ENCODE measurements at places on chromosomes 2 and 18.

GRCh38 chr2:58156780-58157179, 84.3 kb downstream of the FANCL start:
- DNase-seq: peak; percentile 83

GRCh38 chr2:137947032-137947727, 17.1 kb upstream of the HNMT start:
- DNase-seq: no peak

DNA sequence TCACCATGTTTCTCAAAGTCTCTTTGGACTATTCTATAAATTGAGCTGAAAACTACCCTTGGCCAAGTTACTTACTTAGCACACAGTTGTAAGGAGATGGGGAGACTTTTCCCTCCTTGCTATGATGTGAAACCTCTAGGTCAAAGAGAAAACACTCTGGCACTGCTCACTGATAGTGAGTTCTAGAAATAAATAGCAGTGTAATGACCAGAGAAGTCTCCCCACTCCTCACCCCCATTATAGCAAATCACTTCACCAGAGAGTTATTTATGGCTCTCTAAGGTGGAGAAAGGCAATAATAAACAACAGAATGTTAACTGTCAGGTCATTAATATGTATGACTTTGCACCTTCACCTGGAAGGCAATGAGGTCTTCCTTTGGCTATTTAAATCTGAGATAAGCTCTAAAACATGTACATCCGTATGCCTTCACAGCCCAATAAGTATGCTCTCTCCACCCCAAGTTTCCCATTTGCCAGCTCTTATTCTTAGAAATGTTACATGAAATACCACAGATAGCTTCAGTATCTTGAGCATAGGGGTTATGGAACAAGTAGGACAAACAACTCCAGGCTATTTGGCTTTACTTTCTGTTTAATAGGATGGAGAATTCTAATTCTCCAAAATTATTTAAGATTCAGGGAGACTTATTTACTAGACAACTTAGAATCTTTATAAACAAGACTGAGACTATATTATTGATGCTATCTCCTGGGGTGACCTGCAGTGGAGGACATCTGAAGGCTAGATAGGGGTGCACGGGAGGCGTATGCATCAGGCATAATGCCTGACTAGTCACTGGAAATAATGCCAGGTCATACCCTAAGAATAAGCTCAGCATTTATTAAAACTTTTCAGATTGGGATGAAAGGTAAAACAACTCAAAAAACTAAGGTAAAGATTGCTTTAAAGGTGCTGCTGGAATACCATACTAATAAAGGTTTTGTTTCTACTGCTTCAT, 65.3 kb upstream of the DTNB start:
- DNase-seq: no peak

DNA sequence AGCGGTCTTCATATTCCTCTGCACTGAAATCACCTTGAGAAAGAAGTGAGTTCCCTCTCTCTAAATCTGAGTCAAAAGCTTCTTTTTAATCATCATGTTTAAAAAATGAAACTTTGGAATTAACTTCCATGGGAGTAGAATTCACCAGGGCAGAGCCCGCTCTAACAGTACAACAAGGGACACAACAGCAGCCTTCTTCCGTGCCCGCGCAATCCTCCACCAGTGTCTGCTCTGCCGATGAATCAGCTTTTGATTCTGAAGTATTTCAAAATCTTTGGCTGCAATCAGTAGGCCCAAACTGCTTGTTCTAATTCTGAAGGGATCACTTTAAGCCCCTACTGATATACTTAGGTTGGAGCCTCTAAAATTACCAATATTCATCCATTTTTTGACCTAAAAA, 76.9 kb downstream of the USP40 start:
- peak; percentile 30 for DNase-seq

GRCh38 chr18:27948986-27949385, 227.9 kb downstream of the CDH2 start:
- peak; percentile 39 for DNase-seq

- no peak for DNase-seq
These were observed 108.2 kb downstream of the HAUS1 start for GRCh38 chr18:46212398-46212797.

DNA sequence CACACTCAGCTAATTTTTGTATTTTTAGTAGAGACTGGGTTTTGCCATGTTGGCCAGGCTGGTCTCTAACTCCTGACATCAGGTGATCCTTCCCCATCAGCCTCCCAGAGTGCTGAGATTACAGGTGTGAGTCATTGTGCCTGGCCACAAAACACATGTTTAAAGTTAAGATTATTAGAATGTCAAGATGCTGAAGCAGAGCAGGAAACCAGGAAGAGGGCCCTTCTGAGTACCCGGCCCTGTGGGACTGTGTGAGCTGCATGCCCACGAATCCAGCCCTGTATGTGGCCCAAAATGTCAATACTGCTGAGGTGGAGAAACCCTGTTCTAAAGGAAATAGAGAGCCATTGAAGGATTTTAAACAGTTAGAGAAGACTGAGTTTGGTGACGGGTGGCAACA, 31.0 kb upstream of the REV1 start:
- DNase-seq: no peak

GRCh38 chr2:66895206-66895605, 460.3 kb downstream of the MEIS1 start:
- no peak for DNase-seq

DNA sequence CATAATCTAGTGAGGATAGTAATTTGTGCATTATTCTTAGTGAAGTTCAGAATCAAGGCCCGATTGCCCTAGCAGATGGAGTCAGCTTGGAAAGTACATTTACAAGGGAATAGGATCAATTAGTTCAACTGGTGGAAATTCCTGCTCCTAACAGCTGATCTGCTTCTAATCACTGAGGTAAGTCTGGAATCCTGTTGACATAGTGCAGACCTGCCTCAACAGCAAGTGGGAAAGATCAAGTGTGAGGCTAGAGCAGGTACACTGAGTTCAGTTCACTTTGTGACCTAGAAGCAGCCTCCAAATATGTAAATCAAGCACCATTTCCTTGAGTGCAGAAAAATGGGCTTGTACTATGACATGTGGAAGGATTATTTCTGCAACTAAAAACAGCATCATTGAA, 111.2 kb upstream of the NOSTRIN start:
- no peak for DNase-seq

DNA sequence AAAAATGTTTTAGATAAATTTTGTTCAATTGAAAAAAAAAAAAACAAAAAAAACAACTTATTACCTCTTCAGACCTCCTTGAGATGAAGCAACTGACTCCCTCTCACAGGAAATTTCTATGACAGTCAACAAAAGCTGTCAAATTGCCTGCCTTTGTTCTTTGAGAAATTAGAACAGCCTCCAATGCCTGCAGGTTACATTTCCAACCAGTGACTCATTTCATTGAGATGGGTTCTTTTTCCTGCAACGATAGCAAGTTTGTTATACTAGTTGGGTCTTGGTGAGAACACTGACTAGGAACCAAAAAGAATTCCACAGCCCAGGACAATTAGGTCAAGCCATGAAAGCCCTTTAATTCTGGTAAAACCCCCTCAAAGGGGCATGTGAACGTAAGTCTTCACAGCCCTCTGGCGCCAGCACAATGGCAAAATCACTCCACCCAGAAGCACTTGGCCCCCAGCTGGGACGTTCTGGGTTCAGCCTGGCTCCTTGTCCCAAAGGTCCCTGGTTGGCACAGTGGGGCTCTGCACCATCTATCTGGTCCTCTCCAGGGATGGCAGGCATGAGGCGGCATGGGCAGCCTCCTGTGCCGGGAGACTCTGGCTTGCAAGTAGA, 87.0 kb downstream of the SPP2 start:
- peak; percentile 85 for DNase-seq

- no peak for DNase-seq
These were observed 66.8 kb downstream of the CRACDL start for GRCh38 chr2:98869272-98869641.

DNA sequence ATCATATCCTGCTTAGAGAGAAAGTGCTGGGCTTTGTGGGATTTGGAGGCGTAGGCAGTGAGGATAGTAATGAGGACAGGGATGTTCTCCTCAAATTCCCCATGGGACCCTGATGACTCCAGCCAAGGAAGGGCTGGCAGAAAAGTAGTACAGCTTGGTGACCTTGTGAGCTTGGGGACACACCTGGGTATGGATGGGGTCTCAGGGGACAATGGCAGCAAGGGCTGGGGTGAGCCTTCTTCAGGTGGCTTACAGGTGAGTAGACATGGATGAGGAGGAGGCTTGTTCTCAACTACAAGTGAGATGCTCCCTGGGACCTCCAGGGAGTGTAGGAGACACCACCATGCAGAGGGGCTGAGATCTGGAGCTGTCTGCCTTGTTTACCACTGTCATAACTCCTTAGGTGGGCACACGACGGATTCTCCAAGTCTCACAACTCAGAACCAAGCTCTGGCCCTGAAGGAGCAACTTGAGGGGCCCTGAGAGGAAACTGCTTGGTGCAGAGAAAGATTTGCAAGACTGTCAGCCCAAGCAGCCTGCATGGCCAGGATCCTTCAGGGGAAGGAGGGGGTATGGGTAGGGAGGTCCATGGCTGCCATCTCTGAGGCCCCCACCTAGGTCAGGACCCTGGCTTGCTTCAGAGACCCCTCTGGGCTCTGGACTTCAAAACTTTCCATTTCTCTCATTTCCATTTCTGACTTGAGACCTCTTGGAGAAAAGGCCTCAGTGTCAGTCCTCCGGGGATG, 262.8 kb downstream of the DYSF start:
- no peak for DNase-seq

DNA sequence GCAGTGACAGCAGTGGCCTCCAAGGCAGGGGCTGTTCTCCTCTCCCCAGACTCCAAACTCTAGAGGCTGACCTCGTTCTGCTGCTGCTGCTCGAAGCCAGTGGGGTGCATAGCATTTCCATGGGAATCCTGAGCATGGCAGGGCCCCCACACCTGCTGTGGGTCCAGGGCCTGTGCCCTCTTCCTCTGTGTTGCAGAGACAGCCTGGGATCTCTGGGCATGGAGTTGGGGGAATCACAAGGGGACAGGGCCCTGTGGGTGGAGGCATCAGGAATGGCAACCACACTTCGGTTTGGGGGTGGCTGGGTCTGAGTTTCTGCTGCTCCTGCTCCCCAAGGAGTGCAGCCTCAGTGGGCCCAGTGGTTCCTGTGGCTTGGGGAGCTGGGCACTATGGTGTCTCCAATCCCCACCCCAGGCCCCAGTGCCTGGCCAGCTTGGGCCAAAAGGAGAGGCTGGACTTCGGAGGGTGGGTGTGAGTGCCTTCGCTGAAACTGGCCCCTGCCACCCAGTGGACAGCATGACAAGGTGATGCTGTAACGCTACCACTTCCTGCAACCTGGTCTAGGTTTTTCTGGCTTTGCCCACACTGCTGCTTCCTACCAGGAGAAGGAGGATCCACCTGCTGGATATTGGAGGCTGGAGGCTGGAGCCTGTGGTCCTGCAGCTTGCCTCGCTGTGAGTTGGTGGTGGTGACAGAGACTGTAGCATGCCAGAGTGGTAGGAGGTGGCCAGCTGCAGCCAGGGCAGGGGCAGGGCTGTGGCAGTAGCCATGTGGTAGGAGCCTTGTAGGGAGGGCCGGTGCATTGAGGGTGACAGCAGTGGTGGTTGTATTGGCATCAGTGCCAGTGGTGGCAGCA, 56.6 kb downstream of the SOWAHC start:
- no peak for DNase-seq

DNA sequence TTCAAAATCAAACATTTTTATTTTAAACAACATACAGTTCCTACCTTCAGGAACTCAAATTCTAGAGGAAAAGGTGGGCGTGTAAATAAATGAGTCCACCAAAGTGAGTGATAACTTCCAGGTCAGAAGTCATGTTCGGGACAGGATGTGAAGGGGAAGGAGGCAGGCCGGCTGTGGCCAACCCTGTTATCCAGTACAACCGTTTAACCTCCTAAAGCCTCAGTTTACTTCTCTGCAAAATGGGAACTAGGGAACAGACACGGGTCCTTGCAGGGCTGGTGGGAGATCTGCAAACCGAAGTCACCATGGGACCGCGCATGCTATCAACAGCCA, 373 bp downstream of the EIPR1 start:
- peak; percentile 54 for DNase-seq

DNA sequence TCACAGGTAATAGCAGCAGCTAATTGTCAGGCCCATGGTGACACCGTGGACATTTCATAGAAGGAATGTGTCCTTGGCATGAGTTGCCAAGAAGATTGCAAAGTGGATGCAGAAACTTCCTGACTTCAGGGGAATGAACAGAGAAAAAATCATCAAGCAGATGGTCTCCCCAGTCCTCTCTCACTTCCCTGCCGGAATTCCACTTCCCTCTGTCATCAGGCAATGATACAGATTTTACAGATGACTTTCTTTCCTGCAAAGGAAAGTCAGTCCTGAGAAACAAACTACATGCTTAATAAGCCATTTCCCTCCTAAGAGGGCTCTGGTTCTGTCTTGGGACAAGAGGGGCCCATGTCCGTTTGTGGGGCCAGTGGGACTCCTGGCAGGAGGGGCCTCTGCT, 45.7 kb downstream of the KCNF1 start:
- DNase-seq: no peak

DNA sequence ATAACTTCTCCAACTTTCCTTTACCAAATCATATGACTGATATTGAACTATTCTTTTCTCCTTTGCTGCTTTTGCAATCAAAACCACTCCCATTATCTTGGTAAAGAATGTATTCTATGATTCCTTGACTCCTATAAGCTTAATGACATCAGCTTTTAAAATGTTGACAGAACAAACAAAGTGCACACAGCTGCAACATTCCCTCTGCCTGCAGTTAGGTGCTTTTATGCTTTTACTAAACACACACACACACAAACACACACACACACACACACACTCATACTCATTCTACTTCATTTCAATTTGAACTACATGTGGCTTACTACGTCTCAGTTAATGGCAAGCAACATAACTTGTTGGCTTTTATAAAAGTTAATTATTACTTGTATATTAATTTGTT, 946.6 kb downstream of the DPP10 start:
- no peak for DNase-seq

DNA sequence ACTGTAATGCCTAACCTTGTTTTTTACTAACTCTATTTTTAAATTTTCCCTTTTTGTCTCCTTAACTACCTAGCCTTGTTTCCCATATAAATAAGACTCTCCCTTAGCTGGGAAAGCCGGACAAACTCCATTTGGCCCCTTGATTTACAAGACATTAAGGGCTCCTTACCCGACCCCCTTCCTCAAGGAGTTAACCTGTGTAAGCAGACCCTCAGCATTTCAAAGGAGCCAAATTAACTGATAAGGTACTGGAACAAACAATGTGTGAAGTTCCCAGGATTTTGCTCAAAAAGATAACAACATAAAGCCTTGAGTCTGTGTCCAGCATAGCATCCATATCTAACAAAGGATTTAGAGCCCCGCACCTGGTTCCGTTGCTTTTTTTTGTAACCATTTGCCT, 59.6 kb upstream of the C2orf15 start:
- no peak for DNase-seq

Measured in astrocyte of the spinal cord (primary cell).